ENCODE measurements at places on chromosomes 6 and 20.

DNA sequence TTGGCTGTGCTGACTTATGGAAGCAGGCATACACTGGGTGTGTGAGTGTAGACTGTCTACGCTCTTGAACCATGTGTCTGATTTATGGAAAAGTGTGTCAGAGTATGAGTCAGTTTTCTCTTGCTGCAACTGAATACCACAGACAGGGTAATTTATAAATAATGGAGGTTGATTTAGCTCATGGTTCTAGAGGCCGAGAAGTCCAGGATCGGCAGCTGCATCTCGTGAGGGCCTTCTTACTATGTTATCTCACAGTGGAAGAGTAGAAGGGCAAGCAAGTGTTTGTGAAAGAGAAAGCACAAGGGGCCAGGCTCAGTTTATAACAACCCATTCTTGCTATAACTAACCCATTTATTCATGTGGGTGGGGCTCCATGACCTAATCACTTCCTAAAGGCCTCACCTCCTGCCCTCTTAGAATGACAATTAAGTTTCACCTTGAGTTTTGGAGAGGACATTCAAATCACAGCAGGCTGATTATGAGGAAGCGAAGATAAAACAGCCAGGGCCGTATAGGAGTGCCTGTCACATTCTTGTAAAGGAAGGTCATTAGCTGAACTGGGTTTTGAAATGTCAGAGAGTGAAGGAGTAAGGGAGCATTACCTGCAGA lies 6.7 kb downstream of the GPR31 start:
- no peak for DNase-seq

- peak; percentile 49 for DNase-seq
Observed at GRCh38 chr20:5870568-5870981, 79.8 kb downstream of the TRMT6 start.

- DNase-seq: peak; percentile 62
Observed at GRCh38 chr20:40948465-40949267, 80.0 kb upstream of the TOP1 start.

DNA sequence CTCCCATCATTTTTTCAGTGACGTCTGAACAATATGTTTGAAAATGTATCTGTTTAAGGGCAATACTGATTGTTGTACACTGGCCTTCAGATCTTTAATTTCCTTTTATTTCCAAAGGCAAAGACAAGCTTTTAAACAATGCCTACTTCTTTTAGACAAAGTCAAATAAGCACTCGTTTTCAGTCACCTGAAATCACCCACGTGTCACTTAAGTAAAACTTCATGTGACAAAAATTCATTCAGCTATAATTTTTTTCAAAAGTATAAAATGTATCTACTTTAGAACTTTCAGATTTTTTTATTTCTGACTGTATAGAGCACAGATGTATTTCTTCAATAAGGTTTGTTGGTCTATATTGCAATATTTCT lies 113.5 kb upstream of the BEND6 start:
- DNase-seq: no peak

- DNase-seq: peak; percentile 33
Observed at GRCh38 chr6:34743625-34744293, 13.5 kb upstream of the SNRPC start.

DNA sequence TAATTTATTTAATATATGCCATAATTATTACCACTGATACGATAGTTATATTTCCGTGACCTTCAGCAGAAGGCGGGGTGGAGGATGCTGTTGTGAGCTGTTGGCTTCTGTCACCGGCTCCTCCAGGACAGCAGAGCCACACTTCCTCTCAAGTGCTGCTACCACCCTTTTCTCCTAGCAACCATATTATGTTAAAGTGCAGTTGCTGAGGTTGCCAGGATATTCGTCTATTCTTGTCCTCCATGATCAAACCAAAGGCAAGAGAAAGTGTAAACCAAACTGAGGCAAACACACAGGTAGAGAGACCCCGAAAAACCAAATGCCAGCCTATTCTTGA lies 27.8 kb downstream of the RGS17 start:
- DNase-seq: no peak

- peak; percentile 68 for DNase-seq
Observed at GRCh38 chr6:28693033-28693750, 167.5 kb downstream of the GPX5 start.

DNA sequence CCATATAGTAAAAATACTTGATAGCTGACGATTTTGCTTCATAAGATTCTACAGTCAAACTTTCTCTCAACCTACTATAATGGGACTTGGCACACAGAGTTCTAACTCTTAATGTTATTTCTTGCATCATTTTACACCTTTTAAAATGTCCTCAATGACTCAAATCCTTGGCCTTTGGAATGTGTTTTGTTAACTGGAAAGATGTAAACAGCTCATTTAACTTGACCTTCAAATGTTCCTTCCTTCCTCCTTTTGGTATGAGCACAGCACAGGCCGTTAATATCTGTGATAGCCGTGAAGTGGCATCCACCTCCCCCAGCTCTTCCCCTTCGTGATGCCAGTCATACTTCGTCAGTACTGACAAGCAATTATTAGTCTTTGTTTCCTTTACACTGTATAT lies 972.0 kb upstream of the CITED2 start:
- no peak for DNase-seq

- no peak for DNase-seq
Observed at GRCh38 chr6:28480253-28480932, 35.2 kb downstream of the GPX6 start.

DNA sequence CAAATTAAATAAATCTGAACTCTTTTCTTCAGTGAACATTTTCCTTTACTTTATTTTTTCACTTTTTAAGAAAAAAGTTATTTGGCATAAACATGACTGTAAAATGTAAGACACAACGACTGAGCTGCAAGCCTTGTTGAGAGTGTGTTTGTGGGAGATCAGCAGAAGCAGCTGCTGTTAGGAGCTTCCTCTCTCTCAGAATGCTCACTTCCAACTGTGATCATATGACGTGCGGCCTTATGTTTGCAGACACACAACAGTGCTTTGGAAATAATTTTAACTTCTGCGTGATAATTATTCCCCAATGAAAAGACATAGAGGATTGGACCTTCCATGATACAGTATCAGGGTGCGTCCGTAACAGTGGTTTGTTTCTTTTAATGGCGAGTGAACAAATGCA lies 104.0 kb downstream of the ARHGAP18 start:
- DNase-seq: no peak

DNA sequence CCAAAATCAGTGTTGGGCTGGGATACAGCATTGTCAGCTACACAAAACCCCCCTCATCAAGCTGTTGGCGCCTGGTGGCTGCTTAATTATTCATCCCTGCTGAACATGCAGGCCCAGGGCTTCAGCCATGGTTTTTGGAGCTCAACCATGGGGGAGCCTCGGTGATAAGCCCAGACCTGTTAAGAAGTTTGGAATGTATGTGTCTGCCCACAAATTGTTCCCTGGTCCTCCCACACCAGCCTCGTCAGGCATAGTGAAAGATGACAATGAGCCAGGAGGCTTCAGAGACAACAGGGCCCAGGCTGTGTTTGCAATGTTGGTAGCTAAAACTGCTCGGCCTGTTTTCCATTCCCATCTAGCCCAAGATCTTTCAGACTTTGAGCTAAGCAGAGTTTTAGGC lies 34.8 kb upstream of the SIRPA start:
- peak; percentile 87 for DNase-seq

- DNase-seq: no peak
Observed at GRCh38 chr20:57103146-57103800, 163.2 kb downstream of the BMP7 start.

DNA sequence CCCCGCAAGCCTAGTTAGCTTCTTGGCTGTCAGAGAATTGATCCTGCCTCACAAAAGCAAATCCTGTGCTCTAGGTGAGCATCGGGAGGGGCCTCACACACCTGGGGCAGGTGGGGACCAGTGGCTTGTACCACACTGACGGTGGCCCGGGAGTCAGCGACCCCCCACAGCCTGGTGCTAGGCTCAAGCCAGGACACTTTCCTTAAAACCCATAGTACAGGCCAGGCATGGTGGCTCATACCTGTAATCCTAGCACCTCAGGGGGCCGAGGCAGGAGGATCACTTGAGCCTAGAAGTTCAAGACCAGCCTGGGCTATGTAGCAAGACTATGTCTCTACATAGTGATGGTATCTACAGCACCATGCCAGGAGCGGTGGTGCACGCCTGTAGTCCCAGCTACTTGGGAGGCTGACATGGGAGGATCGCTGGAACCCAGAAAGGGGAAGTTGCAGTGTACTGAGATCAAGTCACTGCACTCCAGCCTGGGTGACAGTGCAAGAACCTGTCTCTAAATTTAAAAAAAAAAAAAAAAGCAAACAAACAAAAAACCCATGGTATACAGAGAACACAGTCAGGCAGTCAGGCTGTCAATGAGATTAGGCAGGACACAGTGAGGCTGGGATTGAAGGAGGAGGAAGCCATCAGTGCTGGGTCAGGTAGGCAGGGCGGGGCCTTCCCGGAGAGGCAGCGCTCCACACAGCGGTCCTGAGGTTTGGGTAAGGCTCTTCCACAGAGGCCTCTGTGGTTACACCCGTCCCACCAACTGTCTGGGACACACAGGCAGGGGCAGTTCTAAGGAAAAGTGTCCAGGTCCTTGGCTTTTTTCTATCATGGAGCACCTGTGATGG lies 41.3 kb downstream of the SYNJ2 start:
- no peak for DNase-seq

- DNase-seq: peak; percentile 58
Observed at GRCh38 chr6:43974643-43975230, 152.5 kb downstream of the MRPL14 start.

GRCh38 chr6:163531122-163531521 lies 116.6 kb downstream of the QKI start:
- DNase-seq: no peak

- peak; percentile 46 for DNase-seq
Observed at GRCh38 chr20:34952671-34953070, 2.9 kb downstream of the GSS start.

- no peak for DNase-seq
Observed at GRCh38 chr20:58891718-58892140, 39.2 kb downstream of the GNAS start.

- no peak for DNase-seq
Observed at GRCh38 chr6:18186033-18186432, 30.8 kb downstream of the KDM1B start.

GRCh38 chr6:151847064-151847463 lies 39.6 kb downstream of the ESR1 start:
- peak; percentile 2 for DNase-seq

DNA sequence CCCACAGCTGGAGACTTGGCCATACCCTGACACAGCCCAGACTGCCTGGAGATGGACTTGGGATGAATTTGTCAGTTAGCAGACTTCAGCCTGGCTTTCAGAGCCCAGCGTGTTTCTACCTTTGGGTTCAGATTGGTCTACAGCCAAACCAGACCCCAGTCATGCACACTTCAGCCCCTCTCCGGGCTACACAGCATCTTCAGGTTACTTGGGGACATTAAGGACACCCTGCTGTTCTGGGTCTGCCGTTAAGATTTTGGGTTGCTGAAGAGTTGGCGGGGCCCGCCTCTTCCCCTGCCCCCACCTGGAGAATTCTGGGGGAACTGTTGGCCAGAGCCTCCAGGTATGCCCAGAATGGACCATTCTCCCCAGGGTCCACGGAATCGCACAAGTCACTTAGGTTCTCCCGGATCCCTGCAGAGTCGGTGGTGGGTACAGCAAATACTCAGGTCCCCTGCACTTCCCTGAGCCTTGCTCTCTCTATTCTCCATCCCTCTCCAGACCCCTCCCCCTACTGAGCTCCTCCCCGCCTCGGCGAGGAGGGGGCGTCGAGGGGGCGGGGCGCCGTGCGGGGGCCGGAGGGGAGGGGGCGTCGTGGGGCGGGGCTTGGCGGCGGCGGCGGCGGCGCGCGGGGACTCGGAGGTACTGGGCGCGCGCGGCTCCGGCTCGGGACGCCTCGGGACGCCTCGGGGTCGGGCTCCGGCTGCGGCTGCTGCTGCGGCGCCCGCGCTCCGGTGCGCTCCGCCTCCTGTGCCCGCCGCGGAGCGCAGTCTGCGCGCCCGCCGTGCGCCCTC lies at the start of gene PTK7:
Gene PTK7 (plus strand): TSS at position 645 of the 794 bp plus-strand sequence. CDS start 175 bp downstream, outside the sequence.
- no peak for DNase-seq

DNA sequence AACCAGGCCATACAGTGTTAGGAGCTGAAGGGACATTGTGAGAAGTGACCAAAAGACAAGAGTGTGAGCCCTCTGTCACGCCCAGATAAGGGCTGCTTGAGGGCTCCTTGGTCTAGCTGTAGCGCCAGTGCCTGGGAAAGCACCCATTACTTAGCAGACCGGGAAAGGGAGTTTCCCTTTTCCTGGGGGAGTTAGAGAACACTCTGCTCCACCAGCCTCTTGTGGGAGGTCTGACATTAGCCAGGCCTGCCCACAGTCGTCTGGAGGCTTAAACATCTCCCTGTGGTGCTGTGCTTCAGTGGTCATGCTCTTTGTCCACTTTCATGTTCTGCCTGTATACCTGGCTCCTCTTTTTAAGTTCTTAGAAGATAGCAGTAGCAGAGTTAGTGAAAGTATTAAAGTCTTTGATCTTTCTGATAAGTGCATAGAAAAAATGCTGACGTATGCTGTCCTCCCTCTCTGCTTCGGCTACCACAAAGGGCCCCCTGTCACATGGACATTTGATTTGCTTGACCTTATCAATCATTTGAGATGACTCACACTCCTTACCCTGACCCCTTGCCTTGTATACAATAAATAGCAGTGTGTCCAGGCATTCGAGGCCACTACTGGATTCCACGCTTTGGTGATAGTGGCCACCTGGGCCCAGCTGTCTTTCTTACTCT lies 201.5 kb upstream of the ECI2 start:
- DNase-seq: no peak

DNA sequence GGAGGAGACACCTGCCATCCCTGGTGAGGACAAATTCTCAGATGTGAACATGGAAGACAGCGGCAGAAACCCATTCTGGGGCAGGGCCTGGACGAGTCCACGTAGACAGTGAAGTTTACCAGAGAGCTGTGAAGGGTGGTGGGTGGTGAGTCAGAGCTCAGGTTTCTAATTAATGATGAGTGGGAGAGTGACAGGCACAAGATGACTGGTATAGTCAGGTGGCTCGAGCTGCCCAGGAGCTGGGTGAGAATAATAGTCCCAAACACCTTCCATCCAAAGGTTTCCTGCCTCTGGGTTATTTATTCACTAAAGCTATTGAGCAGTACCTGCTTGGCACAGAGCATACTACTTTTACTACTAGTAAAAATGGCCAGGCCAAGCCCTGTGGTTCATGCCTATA lies 6.0 kb downstream of the TLDC2 start:
- DNase-seq: no peak

GRCh38 chr6:83051377-83052172 lies 14.1 kb downstream of the UBE3D start:
- no peak for DNase-seq

DNA sequence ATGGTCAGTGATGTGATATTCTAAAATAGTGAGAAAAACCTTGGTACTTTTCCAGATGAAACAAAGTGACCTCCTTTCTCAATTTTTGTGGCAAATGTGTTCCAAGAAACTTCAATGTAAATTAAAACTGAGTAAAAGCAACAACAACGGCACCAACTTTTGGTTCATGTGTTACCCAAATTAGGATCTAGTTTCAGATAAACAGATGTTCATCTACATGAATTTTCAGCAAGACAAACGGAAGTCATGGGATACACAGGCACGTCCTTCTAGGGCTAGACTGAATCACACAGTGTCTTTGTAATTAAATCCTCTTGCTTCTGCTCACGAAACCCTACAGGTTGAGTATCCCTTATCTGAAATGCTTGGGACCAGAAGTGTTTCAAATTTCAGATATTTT lies 915.2 kb downstream of the TFAP2A start:
- no peak for DNase-seq
